WTC11 (cell line): ENCODE measurements at places on chromosomes 16 and 17.

DNA sequence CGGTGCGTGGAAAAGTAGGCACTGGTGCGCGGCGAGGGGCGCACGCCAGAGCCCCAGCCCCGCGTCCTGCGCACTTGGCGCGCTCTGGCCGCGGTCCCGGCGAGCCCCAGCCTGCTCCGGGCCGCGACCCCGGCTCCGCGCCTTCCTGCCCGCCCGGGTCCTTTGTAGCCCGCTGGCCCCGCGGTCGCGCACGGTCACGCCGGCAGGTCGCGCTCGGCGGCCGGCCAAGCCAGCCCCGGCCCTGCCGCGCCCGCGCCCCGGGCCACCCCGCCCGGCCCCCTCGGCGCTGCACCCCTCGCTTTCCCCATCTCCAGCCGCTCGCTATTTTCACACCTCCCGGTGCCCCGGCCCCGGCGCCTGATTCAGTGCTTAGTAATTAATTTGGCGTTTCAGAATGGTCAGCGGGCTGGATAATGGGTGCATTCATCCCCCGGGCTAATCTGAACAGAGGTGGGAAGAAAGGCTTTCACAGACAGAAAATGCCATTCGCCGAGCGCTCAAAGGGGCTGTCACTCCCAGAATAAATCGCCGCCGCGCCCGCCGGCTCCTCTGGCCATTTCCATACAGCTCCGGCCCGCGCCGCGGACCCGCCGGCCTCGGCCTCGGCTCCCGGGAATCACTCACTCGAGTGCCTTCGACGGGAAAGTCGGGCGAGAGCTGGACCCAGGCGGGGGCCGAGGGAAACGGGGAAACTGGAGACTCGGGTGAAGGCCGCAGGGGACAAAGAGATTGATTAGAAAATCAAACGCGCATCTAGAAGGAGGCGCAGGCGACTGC lies 17.8 kb upstream of the NTN1 start:
- peak; percentile 55 for DNase-seq
- no peaks in the 10 kb centered on the region; the same call in 1 of the 2 replicates for H3K36me3 ChIP-seq
- H3K27ac ChIP-seq = no peak overlapping the region
- H3K4me3 ChIP-seq = peak overlapping the region; percentile 65
- peaks cover 85% of the 10 kb centered on the region for H3K27me3 ChIP-seq

- H3K27ac ChIP-seq = no peak overlapping the region
- H3K36me3 ChIP-seq = no peaks in the 10 kb centered on the region
- H3K27me3 ChIP-seq = no peaks in the 10 kb centered on the region; the same call in 1 of the 2 replicates
- H3K4me3 ChIP-seq = no peak overlapping the region
- no peaks in the 10 kb centered on the region for H3K4me1 ChIP-seq
Measured at GRCh38 chr16:83238949-83239691, 568.7 kb upstream of the HSBP1 start.

GRCh38 chr17:75181608-75182318 lies 996 bp downstream of the SUMO2 start:
- H3K27ac ChIP-seq = peak overlapping the region; percentile 54
- peak overlapping the region; percentile 92 for H3K4me3 ChIP-seq
- DNase-seq = no peak
- peaks cover 26% of the 10 kb centered on the region for H3K4me1 ChIP-seq
- peaks cover 33% of the 10 kb centered on the region for H3K36me3 ChIP-seq

GRCh38 chr17:27980043-27980442 lies 62.4 kb upstream of the NLK start:
- no peaks in the 10 kb centered on the region for H3K27me3 ChIP-seq
- peaks cover 14% of the 10 kb centered on the region for H3K4me1 ChIP-seq
- H3K36me3 ChIP-seq = no peaks in the 10 kb centered on the region
- no peak for DNase-seq
- H3K27ac ChIP-seq = no peak overlapping the region

DNA sequence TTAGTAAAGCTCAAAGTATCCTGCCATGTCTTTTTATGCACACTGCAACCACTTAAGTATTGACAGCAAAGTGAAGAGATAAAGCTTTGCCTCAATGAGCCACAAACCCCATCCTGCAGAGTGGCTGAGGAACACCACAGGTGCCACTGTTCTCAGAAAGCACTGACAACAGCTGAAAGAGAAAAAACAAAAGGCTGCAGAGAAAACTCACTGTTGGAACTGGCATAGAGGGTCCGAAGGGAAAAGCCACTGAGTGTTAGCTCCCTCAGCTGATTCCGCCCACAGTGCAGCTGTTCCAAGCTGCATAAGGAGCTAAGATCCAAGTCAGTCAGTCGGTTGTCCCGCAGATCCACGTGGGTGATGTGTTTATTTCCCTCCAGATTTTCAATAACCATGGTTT lies 48.3 kb downstream of the PHLPP2 start:
- H3K4me1 ChIP-seq = no peaks in the 10 kb centered on the region
- H3K27me3 ChIP-seq = no peaks in the 10 kb centered on the region
- peaks cover 83% of the 10 kb centered on the region for H3K36me3 ChIP-seq
- no peak for DNase-seq

DNA sequence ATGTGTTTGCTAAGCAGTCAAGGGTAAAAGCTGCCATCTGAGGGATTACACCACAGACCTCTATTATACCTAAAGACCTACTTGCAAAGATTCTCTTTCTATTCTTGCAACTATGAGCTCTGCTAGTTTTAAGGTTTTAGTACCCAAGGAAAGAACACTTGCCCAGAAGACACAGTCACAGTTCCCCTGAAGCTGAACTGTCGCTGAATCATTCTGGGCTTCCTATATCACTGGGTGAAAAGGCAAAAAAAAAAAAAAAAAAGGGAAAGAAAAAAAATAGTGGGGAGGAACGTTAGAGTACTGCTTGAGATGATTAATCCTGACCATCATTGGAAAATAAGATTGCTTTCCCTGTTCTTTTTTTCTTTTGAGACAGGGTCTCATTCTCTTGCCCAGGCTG lies 37.9 kb downstream of the LYRM1 start:
- no peaks in the 10 kb centered on the region for H3K36me3 ChIP-seq
- H3K27me3 ChIP-seq = no peaks in the 10 kb centered on the region
- no peak for DNase-seq
- peaks cover 6% of the 10 kb centered on the region; the same call in 1 of the 2 replicates for H3K4me1 ChIP-seq
- H3K4me3 ChIP-seq = no peak overlapping the region

DNA sequence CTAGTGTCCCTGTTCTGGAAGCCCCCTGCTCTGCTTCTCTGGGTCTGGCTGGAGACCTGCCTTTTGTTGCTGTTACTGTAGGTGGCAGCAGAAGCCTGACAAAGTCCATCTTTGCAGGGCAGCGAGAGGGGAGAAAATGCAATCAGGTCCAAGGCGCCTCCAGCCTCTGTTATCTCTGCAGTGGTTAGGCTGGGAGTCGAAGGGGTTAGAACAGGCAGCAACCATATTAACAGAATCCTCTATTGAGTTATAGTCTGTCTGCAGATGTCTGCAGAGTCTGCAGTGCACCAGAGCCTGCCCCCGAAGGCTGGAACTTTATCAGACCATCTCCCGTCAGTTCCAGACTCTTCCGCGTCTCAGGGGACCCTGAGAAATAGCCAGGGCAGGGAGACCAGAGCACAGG lies 404.9 kb upstream of the EEF2KMT start:
- H3K4me3 ChIP-seq = no peak overlapping the region
- no peaks in the 10 kb centered on the region for H3K4me1 ChIP-seq
- H3K27ac ChIP-seq = no peak overlapping the region
- peak; percentile 24 for DNase-seq
- peaks cover 46% of the 10 kb centered on the region for H3K36me3 ChIP-seq
- H3K27me3 ChIP-seq = peaks cover 7% of the 10 kb centered on the region

DNA sequence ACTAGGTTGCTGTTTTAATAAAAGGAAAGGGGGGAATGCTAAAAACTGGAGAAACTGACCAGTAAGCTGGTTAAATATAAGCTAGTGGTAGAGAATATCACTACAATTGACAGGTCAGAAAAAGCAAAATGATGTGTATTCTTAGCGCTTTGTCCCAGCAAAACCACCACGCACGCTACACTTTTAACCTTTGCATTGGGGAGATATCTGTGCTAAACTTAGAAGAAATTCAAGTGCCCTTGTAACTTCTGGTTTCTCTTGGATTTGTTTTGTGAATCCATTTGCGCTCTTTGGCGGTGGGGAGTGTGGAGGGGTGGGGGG lies 1.4 kb downstream of the GAN start:
- peaks cover 4% of the 10 kb centered on the region; the same call in 1 of the 2 replicates for H3K27me3 ChIP-seq
- DNase-seq = no peak
- no peak overlapping the region for H3K27ac ChIP-seq
- peak overlapping the region; percentile 85 for H3K4me3 ChIP-seq
- H3K4me1 ChIP-seq = peaks cover 40% of the 10 kb centered on the region
- peaks cover 3% of the 10 kb centered on the region for H3K36me3 ChIP-seq

- no peaks in the 10 kb centered on the region for H3K4me1 ChIP-seq
- H3K4me3 ChIP-seq = no peak overlapping the region
- DNase-seq = no peak
- no peak overlapping the region for H3K27ac ChIP-seq
- no peaks in the 10 kb centered on the region for H3K36me3 ChIP-seq
Measured at GRCh38 chr16:82370282-82370681, 200.3 kb upstream of the MPHOSPH6 start.

DNA sequence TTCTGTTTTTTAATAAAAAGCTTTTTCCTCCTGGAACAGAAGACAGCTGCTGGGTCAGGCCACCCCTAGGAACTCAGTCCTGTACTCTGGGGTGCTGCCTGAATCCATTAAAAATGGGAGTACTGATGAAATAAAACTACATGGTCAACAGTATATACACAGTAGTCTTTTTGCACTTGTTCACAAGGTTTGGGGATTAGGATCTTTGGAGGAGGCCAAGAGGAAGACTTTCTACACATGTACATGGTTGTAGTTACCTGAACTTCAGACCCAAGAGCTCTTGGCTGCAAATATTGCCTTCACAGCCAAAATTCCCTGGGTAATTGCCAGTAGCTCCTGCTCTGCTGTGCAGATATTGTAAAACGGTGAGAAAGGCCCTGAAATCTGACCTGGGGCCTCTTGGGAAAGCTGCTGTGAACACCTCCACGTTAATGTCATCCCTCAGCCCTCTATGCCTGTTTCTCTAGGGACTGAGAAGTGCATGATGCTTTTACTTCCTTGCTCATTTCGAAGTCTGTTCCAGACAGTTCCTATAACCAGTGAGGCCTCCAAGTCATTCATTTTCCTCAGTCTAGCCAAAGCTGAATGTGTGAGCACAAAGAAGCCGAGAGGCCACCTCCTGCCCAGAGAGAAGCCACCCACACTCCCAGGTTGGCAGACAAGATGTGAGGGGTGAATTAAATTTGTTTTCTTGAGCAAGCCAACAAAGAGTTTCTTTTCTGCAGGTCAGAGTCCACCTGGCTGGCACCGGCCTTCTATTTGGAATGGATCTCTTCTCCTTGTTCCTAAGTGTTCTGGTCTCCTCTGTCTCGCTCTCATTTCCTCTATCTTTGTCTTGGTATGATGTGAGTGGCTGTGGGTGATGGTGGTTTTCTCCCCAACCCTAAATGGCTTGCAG lies 15.9 kb downstream of the ANKRD40 start:
- H3K4me1 ChIP-seq = peaks cover 12% of the 10 kb centered on the region
- H3K27ac ChIP-seq = no peak overlapping the region; the same call in 1 of the 2 replicates
- H3K36me3 ChIP-seq = peaks cover 25% of the 10 kb centered on the region
- no peak for DNase-seq
- H3K4me3 ChIP-seq = no peak overlapping the region
- no peaks in the 10 kb centered on the region for H3K27me3 ChIP-seq

GRCh38 chr16:21244518-21245215 lies 11.2 kb downstream of the ANKS4B start:
- no peaks in the 10 kb centered on the region; the same call in 1 of the 2 replicates for H3K27me3 ChIP-seq
- DNase-seq = no peak
- no peaks in the 10 kb centered on the region for H3K36me3 ChIP-seq
- peaks cover 9% of the 10 kb centered on the region for H3K4me1 ChIP-seq

GRCh38 chr17:82939621-82940135 lies 99.9 kb upstream of the ZNF750 start:
- H3K36me3 ChIP-seq = peaks cover 79% of the 10 kb centered on the region
- no peaks in the 10 kb centered on the region; the same call in 1 of the 2 replicates for H3K4me1 ChIP-seq
- DNase-seq = peak; percentile 1
- no peak overlapping the region for H3K4me3 ChIP-seq

- no peak for DNase-seq
- no peak overlapping the region for H3K4me3 ChIP-seq
- H3K4me1 ChIP-seq = peaks cover 11% of the 10 kb centered on the region
Measured at GRCh38 chr17:79921411-79922115, 82.3 kb upstream of the CBX4 start.

- H3K4me1 ChIP-seq = no peaks in the 10 kb centered on the region
- no peak overlapping the region for H3K4me3 ChIP-seq
- no peaks in the 10 kb centered on the region for H3K27me3 ChIP-seq
- H3K36me3 ChIP-seq = peaks cover 47% of the 10 kb centered on the region
- H3K27ac ChIP-seq = no peak overlapping the region
- no peak for DNase-seq
Measured at GRCh38 chr16:48547530-48547929, 62.5 kb downstream of the N4BP1 start.

- H3K27me3 ChIP-seq = peaks cover 32% of the 10 kb centered on the region
- H3K4me3 ChIP-seq = no peak overlapping the region
- H3K36me3 ChIP-seq = peaks cover 15% of the 10 kb centered on the region
Measured at GRCh38 chr16:57562669-57563486, 20.4 kb downstream of the ADGRG5 start.

- peaks cover 14% of the 10 kb centered on the region for H3K27me3 ChIP-seq
- H3K4me3 ChIP-seq = peak overlapping the region; percentile 87
- no peak overlapping the region for H3K27ac ChIP-seq
- DNase-seq = no peak
Measured at GRCh38 chr17:73311428-73311780, 397 bp downstream of the CDC42EP4 start.

- no peak for DNase-seq
- peaks cover 7% of the 10 kb centered on the region; the same call in 1 of the 2 replicates for H3K36me3 ChIP-seq
- no peak overlapping the region for H3K27ac ChIP-seq
Measured at GRCh38 chr17:60535382-60536279, 9.6 kb upstream of the APPBP2 start.
